A375 (cell line): ENCODE measurements at places on chromosomes 5 and 9. TPM values are rescaled to one million over a fixed set of nuclear protein-coding genes. Genes with fewer than 3 reads are reported as not detected.

MLANA gene
- total RNA-seq: not detected in 2 replicates

PCDHGA7 gene
- total RNA-seq: 6.1 and 8.1 TPM in 2 replicates

PCDHGA10 gene
- total RNA-seq: 4.3 and 6.0 TPM in 2 replicates

LMX1B gene
- total RNA-seq: 0.41 and 0.85 TPM in 2 replicates
